ENCODE measurements at places on chromosomes 7 and 10.

- DNase-seq = no peak
Observed at GRCh38 chr10:31395695-31396094, 76.7 kb downstream of the ZEB1 start.

DNA sequence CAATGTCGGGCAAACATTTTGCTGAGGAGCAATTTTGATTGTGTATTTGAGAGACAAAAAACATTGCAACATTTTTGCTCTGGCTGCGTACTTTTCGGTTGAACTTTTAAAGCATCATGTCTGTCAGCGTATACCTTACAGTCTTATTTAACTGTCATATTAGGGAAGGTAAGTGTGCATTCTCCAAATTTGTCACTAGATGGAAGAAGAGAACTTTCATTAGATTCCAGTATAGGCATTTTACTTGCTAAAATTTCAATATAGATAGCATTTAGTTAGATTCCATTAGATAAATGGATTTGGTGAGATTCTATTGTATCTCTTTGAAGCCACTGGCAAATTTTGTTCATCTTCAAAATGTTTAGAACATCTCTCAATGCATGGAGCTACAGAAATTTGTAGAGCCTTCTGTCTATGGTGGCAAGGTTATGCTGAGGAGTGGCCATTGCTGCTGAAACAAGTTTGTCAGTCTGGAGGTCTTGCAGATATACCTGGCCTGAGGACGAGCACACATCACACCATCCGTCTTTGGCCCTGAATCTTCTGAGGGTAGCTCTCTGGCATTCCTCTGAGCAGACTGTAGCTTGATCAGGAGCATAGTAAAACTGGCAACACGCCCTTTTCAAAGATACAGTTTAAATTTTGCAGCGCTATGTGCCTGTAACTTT, 437.5 kb upstream of the MBL2 start:
- DNase-seq = no peak

DNA sequence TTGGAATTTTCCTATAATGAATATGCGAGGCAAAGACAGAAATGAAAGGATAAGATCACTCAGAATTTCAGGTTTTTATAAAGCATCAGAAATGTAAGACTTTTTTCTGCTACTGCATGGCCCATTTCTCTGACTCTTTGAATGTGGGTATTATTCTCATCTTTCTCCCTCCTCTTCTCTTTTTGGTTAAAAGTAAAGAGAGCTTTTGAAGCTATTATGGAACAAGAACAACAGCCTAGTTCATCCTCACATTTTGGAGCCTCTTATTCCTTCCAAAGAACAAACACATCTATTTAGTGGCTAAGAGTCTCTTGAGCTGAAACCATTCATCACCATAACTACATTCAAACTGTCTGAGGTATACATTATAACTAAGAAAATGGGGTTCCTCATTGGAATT, 19.4 kb upstream of the ATRNL1 start:
- DNase-seq = no peak

DNA sequence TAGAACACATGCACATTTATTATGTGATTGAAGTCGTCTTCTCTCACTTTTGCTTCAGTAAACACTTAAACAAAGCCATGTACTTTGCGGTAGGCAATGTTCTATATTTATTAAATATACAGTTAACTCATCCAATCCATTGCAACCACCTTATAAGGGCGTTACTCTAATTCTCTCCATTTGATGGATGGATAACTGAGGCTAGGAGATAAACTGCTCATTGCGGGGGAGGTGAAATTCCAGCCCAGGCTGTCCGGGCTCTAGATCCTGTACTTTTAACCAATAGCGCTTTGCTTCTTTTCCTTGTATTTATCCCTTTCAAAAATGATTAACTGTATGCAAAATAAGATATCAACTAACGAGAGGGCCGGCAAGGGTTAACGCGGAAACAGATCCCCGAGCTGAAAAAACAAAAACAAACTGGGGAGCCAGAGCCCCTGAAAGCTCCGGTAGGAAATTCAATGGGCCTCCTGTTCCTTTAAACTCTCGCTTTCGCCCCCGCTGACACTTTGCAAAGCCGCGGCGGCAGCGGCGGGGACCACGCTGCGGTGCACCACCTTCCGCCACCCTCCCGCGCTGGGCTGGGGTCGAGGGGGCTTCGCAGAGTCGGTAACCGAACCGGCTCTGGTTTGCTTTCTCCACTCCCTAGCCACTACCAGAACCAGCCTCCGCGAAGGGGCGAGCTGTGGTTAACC, 1.0 kb upstream of the PLXDC2 start:
- DNase-seq = no peak

GRCh38 chr10:49761789-49762565, at the start of gene OGDHL:
TSS of gene OGDHL (minus strand) at chr10:49762323. CDS start at chr10:49758592, 3,731 bp downstream.
- DNase-seq = peak; percentile 35

GRCh38 chr10:126135177-126135576, 238.8 kb downstream of the FANK1 start:
- no peak for DNase-seq

- no peak for DNase-seq
Observed at GRCh38 chr7:3243256-3243655, 57.8 kb upstream of the SDK1 start.
